ENCODE measurements at places on chromosomes 16 and 17.
A peak's percentile ranks its signal among the peaks of the same experiment; 100 is the strongest.

DNA sequence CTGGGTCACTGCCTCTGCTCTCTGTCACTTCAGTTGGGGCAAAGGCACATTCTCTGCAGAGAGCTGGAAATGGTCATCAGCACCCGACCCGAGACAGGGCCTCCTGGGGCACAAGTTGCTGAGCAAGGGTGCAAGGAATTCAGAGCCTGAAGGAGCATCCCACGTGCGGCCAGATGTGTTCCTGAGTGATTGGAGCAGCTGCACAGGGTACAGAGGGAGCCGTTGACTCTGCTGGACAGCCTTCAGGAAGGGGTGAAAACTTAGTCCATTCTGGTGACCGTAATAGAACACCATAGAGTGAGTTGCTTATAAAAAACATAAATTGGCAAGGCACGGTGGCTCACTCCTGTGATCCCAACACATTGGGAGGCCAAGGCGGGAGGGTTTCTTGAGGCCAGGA, 106.8 kb downstream of the CCDC182 start:
- DNase-seq: no peak

DNA sequence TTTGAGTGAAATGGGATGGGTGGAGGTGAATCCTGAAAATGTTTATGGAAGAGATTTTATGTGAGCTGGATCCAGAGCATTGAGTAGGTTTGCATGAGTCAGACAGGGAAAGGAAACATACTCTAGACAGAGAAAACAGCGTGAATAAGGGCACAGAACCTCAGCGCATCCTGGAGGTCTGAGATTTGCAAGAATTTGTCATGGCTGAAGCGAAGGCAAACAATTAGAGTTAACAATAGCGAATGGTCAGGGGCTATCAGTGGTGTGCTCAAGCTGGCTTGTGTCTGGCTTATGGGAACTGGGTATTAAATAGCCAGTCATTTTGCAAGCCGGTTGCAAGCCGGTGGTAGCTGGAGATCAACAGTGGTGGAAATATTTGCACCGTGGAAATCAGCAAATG, 36.4 kb downstream of the MAP2K6 start:
- DNase-seq: no peak

DNA sequence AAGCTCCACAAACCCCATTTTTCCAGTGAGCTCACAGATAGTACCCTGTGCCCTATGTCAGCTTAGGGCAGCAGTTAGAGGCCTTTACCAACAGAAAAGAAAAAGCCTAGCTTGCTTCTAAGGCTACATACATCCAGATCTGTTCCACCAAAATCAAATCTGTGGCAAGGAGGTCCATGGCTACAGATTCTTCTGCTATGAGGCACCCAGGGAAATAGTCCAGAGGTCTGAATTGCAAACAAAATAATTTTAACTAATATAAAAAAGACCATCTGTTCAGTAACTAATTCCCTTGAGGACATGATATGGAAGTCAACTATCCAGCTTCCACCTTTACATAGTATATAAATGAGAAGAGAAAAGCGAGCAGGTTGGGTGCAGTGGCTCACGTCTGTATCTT, 129.3 kb downstream of the PARN start:
- no peak for DNase-seq

DNA sequence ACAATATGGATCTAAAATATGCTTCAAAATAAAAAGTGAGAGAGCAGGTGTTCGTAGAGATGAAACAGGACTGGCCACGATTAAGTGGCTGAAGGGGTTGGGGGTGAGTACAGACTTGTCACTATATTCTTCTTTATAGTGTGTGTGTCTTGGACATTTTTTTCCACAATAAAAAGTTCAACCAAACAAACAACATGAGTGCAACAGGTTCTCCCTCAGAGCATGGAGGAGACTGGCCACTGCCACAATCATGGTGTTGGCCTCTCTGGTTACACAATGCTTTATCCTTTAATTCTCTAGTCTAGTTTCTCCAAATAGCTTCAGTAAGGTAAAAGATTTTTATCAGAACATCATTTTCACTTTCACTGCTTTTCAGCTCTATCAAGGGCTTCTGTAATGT, 109.3 kb downstream of the PARN start:
- DNase-seq: no peak

GRCh38 chr17:76385892-76386786, 1.7 kb downstream of the SPHK1 start:
- no peak for DNase-seq

DNA sequence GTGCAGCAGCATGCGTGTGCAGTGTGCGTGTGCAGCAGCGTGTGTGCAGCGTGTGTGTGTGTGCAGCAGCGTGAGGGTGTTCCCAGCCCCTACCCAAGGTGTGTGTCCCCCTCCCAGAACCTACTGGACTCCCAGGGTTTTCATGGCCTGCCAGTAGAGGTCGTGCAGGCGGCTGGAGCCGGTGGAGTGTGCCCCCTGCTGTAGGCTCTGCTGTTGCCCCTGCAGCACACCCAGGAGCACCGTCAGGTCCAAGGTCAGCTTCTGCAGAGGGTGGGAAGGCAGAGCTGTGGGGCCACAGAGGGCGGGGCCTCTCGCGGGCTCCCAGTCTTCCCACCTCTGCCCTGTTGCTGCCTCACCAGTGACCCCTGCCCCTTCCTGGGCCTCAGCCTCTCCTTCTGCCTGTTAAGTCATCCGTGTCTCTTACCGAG, 14.9 kb downstream of the MYBBP1A start:
- no peak for DNase-seq

DNA sequence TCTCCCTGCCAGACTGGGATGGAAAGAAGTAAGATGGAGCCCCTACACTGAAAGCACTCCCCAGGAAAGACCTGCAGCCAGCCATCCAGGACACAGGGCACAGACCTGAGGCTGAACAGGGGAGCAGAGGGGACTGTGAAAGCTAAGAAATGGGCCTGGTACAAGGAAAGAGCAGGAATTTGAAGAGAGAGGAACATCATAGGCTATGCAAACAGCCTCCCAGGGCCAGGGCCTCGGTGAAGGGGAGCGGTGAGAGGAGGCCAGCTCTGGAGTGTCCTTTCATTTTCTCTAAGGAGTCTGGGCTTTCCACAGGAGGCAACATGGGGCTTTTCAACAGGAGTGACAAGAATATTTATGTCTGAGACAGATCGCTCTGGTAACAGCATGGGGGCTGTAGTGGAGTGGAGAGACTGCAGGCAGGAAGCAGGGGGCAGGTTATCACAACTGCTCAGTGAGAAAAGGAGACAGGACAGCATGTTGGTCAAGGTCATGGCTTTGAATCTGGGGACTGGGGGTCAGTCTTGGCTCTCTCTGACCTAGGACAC, 50.1 kb downstream of the TOM1L2 start:
- no peak for DNase-seq

- DNase-seq: no peak
Observed at GRCh38 chr16:77786186-77786847, 2.0 kb upstream of the VAT1L start.

DNA sequence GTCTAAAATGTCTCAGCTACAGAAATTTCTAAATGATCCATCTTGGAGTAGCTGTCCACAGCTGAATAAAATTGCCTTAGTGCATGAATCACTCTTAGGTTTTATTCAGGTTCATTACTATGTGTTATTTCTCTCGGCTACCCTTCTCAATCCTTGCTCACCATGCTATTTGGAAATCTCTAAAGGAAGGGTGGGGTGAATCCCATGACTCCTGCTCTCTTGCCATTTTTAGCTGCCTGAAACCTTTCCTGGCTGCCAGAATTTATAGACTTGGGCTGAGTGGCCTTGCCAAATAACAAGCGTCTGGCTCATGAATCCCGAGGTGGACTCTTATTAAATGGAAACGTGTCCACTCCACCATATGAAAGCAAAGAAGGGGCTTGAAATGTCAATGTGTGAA, 936.1 kb upstream of the SOX9 start:
- no peak for DNase-seq

DNA sequence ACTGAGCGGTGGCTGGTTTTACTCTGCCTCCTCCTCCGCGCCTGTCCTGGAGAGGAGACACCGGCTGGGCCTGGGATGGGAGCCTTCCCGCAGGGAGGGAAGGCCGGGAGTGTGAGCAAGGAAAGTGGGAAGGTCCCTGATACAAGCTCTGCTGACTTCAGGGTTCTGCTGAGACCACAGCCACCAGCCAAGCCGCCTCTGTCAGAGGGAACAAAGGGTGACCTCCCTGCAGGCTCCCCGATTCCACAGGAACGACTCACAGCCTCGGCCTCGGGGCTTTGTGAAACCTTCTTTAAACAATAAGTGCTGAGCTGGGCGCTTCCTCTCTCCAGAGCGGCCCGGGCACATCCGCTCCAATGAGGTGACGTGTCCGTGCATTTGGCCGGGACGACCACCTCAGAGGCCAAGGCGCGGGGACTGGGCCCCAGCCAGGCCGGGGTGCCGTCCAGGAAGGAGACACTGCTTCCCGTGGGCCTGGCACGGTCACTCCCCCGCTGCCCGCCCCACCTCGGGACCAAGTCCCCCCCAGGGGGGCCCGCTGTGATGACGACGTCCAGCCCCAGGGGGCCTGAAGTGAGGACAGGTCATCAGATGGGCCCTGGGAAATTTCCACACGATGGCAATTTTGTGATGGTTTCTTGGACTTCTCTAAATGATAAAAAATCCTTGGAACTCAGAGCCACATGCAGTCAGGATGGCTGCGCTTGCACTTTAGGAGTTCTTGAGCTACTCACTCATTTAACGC, 11.8 kb upstream of the CIBAR2 start:
- no peak for DNase-seq

DNA sequence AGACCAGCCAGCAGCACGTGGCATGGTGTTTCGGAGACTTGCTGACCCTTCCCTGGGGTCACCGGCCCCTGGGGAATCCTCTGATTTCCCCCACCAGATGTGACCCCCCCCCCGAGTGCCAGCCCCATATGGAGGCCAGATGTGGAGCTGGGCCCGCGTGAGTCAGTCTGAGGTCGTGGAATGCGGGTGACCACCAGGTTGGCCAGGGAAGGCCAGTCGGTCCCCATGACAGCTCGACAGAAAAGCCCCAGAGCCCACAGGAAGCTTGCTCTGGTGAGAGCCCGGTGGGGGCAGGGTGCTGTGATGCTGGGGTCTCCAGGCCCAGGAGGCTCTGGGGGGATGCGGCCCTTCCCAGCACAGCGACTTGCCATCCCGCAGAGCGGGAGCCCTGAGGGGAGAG, 209.0 kb downstream of the NTN1 start:
- no peak for DNase-seq

DNA sequence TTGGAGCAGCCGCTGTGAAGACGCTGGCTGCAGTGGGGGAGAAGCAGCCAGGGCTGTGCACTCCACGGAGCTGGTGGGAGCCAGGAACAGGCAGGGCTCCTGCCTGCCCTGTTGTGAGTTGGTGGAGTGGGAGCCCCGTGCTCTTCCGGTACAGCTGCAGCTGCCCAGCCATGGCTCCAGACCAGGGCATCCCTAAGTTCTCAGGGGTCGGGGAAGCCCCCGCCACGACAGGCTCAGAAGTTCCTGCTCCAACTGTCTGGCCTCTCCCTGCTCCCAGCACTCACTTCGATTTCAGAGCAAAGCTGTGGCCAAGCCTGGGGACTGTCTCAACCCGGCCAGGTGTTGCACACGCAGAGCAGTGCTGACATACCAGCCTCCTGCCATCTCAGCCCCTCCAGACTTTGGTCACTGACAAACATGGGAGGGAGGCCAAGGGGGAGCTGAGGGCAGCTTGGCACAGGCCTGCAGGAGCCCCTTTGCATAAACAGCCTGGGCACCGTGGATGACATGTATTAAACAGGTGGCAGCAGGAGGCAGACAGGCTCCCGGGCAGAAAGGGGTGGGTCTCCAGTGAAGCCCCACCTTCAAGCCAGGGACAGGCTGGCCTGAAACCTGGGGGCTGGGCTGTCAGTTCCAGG, 13.9 kb upstream of the KDM8 start:
- no peak for DNase-seq

DNA sequence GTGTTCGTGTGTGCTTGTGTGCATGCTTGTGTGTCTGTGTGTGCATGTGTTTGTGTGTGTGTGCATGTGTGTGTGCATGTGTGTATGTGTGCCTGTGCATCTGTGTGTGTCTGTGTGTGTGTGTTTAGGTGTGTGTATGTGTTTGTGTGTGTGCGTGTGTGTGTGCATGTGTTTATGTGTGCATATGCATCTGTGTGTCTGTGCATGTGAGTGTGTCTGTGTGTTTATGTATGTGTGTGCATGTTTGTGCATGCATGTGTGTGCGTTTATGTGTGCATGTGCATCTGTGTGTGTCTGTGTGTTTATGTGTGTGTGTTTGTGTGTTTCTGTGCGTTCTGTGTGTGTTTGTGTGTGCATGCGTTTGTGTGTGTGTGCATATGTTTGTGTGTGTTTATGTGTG, 106.6 kb upstream of the TNRC6C start:
- DNase-seq: no peak

- DNase-seq: no peak
Observed at GRCh38 chr17:32494621-32495358, 8.0 kb downstream of the CDK5R1 start.

DNA sequence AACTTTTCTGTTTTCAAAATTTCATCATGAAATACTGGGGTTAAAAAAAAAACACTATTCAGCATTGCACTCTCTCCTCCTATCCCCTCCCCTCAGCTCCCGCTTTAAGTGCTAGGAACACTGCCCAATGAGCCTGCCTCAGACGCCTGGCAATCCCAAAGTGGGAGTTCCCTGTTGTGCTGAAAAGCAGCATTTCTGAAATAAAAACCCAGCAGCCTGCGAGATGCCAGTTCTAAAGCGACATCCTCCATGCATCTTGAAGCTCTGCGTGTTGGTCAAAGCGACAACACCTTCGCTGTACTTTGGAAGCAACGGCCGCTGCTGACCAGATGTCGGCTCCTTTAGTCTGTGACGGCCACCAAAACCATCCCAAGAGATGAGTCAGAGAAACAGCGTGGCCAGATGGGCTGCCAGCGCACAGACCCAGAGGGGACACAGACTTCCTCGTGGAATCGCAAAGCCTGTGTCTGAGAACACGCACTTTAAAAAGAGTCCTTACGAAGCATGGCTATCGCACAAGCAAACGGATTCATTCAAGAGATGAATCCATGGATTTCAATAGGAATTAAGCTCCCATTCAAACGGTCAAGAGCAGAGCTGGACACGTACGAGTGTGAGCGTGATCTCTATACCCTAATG, 32.8 kb downstream of the FBXO31 start:
- peak; percentile 48 for DNase-seq

GRCh38 chr17:79255926-79256585, 181.4 kb downstream of the ENGASE start:
- DNase-seq: no peak

DNA sequence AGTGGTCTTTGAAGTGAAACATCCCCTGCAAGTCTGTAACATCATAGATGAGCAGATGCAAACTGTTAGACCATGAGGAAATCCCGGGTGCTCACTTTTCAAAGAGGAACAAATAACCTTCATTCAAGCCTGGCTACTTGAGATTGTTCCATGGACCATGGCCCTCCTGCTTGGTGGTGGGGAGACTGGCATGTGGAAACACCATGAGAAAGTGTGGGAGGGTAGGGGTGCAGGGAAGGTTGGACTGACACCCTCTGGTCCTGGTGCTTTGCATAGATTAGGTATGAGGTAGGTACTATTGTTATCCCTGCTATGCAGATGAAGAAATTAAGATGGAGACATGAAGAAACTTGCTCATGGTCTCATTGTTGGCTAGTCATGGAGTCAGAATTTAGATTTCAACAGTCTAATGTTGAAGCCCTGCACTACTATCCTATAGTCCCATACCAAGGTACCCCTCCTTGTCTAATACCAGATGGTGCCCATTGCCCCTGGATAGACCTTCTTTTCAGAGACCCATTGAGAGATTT, 59.0 kb downstream of the SPACA3 start:
- no peak for DNase-seq

Data from HFF-Myc (cell line).